ENCODE measurements at places on chromosomes 1 and 21.
A peak's percentile ranks its signal among the peaks of the same experiment; 100 is the strongest.

DNA sequence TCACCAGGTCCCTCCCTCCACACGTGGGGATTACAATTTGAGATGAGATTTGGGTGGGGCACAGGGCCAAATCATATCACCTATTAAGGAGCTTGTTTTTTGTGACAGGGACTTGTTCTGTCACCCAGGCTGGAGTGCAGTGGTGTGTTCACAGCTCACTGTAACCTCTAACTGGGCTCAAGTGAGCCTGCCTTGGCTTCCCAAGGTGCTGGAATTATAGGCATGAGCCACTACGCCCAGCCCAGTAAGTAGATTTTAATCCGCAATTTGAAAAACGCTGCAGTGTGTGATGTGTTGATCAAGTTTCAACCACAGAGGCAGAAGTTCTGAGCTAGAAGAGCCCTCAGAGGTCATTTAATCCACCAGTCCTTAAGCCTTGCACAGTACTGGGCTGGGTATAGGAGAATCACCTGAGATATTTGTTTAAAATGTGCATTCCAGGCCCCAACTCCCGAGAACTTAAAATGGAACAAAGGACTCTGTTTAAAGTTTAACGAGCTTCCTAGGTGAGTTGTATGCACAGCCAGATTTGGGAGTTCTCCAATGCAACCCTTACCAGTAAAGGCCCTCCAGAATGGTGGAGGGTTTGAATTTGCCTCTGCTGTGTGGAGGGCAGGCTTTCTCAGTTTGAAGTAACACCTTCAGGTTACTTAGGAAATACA lies 13.4 kb downstream of the RPL11 start:
- no peak for DNase-seq

GRCh38 chr1:5613900-5614299 lies 378.3 kb downstream of the NPHP4 start:
- DNase-seq: no peak

- DNase-seq: no peak
Measured at GRCh38 chr1:159352436-159352835, 50.3 kb downstream of the FCER1A start.

DNA sequence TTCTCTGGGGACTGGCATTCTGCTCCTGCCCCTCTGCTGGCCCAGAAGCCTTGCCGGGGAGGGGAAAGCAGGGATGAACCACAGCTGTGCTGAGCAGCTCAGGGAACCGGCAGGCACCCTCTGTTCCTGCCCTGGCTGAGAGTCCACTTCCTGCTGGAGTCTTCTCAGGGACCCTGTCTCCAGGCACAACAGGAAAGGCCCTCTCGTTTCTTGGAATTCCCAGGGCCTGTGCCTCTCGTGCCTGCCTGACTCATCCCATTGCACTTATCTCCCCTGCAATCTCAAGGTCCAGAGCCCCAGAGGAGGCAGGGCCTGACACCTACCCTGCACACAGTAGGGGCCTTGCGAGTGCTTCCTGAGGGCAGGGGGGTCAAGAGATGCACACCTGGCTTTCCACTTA lies 1.1 kb upstream of the EDN2 start:
- peak; percentile 80 for DNase-seq

GRCh38 chr1:72013161-72013560 lies 269.2 kb downstream of the NEGR1 start:
- no peak for DNase-seq

DNA sequence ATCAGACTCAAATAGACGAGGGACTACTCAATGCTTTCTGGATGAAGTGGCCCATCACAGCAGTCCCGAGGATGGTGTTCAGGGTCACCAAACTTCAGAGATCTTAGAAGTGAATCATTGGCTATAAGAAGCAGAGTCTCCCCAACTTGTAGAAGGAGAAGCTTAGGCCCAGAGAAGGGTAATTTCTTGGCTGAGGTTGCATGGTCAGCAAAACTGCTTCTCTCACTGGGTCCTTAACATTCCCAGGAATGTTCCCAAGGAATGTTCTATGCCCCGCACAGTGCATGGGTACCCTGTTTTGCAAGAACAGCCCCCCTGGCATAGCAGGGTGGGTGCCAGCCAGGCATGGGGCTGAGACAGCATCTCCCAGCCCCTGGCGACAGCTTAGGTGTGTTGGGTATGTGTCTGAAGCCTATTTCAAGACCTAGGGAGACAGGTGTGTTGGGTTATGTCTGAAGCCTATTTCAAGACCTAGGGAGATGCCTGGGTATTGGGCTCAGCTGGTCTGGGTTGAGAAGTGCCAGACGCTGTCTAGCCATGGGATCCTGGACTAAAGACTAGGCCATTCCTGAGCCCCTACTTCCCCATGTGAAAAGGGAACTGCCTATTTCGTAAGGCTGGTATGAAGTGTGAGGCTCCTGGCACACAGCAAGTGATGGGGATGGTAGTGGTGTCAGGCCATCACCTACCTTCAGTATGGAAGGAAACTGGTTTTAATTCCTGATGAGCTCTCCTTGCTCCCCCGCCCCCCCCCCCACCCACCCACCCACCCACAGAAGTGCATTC lies 26.1 kb downstream of the PADI6 start:
- DNase-seq: no peak

DNA sequence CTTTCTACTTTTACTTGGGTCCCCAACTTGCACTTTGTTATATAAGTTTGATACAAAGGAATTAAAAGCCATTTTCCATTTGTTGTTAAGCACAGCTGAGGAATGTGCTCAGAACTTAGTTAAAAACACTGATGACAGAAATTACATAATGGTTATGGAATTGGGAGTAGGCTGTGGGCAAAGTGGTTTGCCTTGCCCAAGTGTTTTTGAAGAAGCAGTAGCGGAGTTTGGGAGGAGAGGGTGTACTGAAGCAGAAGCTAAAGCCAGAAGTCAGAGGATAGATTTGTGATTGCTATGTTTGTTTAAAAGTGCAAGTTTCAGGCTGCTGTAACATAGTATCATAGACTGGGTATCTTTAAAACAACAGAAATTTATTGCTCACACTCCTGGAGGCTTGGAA lies 391.8 kb downstream of the DUSP10 start:
- DNase-seq: peak; percentile 14

- DNase-seq: no peak
Measured at GRCh38 chr1:244291236-244292201, 160.2 kb downstream of the ADSS2 start.

DNA sequence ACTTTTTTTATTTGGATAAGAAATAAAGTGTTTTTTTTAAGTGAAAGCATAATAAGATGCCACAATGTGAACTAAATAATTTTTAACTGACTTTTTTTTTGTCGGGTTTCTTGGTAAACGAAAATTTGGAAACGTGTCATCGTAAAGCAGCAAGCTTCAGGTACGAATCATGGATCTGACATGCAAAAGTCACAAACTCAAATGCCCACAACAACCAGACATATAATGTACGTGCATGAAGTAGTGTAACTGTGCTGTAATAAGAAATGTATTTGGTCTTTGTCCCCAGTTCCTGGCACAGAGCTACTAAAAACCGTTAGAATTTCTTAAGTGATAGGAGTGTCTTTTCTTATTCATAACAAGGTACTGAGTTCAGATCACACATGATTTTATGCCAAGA lies 44.3 kb upstream of the LRRC7 start:
- DNase-seq: peak; percentile 43
